ENCODE measurements at places on chromosomes 12 and 14.

DNA sequence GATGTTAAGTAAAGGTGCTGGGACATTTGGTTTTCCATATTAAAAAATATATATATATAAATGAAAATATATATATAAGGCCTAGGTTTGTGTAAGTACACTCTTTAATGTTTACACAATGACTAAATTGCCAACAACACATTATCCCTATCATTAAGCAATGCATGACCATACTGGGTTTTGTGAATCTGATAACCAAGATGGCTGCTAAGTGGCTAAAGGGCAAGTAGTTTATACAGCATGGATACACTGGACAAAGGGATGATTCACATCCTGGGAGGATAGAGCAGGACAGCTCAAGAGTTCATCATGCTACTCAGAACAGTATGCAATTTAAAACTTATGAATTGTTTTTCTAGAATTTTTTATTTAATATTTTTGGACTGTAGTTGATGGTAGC, 89.3 kb downstream of the FIGNL2 start:
- no peak for DNase-seq

GRCh38 chr12:42021469-42021868, 123.2 kb downstream of the GXYLT1 start:
- DNase-seq: no peak

GRCh38 chr14:75298187-75298965, 19.7 kb downstream of the FOS start:
- DNase-seq: no peak

GRCh38 chr12:72369423-72369959, 97.3 kb downstream of the TRHDE start:
- DNase-seq: no peak

- no peak for DNase-seq
These were observed 18.5 kb downstream of the DICER1 start for GRCh38 chr14:95138876-95139275.

DNA sequence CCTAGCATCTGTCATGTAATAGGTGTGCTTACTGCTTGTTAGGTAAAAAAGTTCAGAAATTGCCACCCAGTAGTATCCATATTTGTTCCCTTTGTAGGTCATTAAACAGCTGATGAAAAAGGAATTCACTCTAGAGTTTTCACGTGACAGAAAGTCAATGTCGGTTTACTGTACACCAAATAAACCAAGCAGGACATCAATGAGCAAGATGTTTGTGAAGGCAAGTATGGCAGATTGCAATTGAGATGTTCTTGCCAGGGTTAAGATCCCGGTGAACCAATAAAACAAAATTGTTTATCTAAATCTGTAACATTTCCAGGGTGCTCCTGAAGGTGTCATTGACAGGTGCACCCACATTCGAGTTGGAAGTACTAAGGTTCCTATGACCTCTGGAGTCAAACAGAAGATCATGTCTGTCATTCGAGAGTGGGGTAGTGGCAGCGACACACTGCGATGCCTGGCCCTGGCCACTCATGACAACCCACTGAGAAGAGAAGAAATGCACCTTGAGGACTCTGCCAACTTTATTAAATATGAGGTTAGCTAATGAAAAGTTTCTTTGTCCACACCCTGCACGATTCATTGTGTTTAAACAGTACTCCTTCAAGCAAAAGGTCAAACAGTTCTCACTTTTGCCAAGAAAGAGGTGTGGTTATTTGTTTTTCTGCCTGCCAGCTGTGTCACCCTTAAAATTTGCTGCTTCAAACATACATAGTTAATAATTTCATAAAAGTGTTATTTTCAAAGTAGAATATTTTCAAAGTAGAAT, 58.3 kb downstream of the ATP2A2 start:
- no peak for DNase-seq
